Activated T-helper 1 cell treated with anti-CD3 and anti-CD28 coated beads, Interleukin-12 subunit alpha, Interleukin-12 subunit beta, Interleukin-2, Interleukin-4 antibody, amounts not matched to agents 30 ng/mL and 10 ng/mL and 1 ng/mL, durations not matched to agents 14 hours and 24 hours and 36 hours (primary cell): ENCODE measurements at places on chromosomes 5 and 9.

GRCh38 chr5:142486020-142486419 lies 161.2 kb upstream of the SPRY4 start:
- DNase-seq: no peak

GRCh38 chr9:34635556-34635955 lies 2.0 kb downstream of the SIGMAR1 start:
- DNase-seq: no peak

- no peak for DNase-seq
Observed at GRCh38 chr9:110157823-110158664, 49.9 kb downstream of the C9orf152 start.

DNA sequence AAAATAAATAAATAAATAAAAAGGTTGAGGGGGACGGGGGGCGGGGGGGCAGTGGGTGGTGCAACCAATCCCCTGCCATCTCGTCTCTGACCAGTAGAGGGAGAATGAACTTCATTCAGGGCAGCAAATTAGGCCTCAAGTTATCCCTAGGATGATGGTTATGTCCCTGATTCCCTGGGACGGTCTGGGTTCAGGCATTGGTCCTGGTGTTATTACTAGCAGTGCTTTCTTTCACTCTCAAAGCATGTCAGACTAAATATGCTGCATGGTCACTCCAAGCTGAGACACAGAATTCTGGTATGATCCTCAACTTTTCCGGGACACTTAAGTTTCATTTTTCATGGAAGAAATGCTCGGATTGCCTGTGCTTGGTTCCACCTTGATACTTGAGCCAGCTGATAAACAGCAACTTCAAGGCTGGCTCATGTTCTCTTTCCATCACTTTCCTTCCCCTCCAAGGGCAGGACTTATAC lies 59.4 kb downstream of the DAP start:
- DNase-seq: no peak

- no peak for DNase-seq
Observed at GRCh38 chr9:38421498-38422211, 2.6 kb downstream of the IGFBPL1 start.

DNA sequence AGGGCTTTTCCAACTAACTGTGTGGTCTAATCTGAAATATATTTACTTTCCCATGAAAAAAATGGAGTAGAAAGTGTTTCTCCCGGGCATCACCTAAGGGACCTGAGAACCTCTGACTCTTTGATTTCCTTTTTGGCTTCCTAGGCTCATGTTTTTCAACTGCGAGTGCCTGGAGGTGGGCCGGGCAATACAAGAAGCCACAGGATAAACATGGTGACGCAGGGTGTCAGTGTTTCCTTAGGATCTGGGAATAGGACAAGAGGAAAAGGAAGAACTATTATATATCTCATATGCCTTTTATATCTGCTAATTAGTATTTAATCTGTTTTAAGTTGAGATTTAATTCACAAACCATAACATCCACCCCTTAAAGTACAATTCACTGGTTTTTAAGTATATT lies 11.4 kb upstream of the LECT2 start:
- DNase-seq: no peak
